ENCODE measurements at places on chromosomes 3 and 15.

GRCh38 chr3:68458581-68458980 is 473.8 kb downstream of the TAFA4 start:
- no peak for DNase-seq

GRCh38 chr3:34360713-34361112 is 562.3 kb downstream of the PDCD6IP start:
- no peak for DNase-seq

DNA sequence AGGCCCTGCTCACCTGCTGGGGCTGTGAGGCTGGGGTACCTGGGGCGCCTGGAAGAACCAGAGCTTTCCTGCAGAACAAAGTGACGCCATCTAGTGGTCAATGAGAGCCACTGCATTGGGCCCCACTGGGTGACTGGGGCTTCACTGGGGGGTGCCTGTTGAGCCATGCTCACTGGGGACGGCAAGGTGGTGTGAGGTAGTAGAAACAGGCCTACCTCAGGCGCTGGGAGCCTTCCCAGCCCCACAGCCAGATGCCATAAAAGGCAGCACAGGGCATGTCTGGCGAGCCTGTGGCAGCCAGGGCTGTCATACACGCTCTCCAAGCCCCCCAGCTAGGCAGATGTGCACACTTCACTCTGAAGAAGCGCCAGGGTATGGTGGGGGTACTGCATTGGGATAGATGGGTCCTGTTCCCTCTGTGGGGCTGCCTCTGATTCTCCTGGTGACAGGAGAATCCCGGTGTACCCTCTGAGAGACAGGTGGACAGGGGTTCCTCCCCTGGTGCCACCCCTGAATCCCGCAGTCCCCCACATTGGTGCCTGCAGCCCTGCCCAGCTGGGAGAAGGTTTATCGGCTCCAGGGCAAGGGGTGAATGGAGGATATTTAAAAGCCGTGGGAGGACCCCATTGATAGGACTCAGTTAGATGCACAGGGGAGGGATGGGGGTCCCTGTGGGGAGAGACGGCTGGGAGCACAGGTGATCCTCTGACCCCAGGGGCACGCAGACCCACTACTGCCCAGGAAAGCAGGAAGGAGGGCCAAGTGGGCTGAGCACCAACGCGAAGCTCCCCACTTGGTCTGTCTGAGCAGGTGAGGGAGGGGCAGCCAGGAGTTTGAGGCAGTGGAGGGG is 178.8 kb downstream of the NSMCE3 start:
- peak; percentile 35 for DNase-seq

DNA sequence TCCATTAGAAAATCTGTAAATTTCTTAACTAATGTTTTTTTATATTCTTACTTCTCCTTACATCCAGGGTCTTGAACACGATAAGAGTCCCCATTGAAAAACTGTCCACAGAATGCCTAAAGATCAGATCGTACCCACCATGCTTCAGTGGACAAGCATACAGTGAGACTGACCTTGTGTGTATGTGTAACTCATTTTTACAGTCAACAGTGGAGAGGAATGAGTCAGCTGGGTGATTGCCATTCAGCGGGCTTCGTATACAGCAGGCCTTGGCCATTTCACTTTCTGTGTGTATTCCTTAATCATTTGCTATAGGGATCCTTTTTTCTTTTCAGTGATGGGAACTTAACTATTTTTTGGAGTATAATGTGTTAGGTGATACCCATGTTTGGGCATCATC is 10.6 kb downstream of the PARP14 start:
- DNase-seq, result no peak

DNA sequence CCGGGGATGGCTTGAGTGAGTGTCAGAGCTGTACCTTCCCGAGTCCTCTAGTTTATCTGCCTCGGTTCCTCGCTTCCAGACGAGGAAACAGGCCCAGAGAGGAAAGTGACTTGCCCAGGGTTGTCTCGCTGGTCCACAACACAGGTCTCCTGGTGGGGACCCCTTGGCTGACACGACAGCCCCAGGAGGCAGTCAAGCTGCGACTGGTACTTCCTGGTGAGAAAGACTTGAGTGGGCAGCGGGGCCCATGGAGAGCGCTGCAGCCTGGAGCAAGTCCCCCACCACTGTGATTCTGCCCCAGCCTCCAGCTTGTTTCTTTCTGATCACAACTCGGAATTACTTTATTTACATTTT is 600 bp upstream of the CHRNA5 start:
- no peak for DNase-seq

- no peak for DNase-seq
Observed at GRCh38 chr15:68797599-68798345, 22.9 kb downstream of the ANP32A start.

DNA sequence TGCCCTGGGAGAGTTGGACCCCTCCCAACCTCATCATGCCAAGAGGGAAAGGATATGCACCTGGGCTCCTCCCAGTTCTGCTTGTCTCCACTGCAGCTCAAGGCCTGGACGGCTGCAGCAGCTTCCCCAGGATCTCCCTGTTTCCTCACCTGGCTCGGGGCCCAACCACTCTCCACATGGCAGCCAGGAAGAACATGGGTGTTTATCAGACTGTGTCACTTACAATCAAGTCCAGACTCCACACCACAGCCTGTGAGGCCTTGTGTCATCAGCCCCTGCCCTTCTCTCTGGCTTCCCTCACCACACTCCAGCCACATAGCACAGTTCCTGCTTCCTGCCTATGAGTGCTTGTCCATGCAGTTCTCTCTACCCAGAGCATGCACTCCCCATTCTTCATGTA is 534.4 kb downstream of the EPHB1 start:
- DNase-seq, result no peak

GRCh38 chr15:69391046-69391757 is 22.9 kb upstream of the KIF23 start:
- DNase-seq, result no peak

DNA sequence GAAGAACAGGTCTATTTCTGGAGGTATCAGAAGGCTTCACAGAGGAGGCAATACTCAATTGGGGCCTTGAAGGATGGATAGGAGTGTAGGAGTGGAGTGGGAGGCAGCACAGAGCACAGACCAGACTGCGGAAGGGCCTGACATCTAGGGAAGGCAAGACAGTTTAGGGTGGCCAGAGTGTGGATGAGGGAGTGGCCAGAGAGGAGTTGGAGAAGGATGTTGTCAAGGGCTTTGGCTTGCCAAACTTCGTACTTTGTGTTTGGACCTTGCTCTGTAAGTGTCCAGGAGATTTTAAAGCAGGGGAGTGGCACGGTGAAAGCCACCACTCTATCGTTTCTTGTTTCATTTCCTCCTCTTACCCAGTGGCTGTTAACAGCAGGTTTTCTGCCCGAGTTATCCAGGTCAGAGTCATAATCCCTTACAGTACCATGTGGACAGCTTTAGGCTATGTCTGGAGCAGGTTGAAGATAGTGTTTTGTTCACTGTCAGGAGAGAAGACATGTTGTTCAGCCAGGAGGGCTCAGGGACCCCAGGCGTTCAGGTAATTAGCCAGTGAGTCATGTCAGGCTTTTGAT is 12.3 kb downstream of the SMAD3 start:
- no peak for DNase-seq

- no peak for DNase-seq
Observed at GRCh38 chr3:10762611-10763247, 53.3 kb upstream of the SLC6A11 start.

- DNase-seq, result no peak
Observed at GRCh38 chr3:117355566-117355965, 646.0 kb downstream of the TUSC7 start.

DNA sequence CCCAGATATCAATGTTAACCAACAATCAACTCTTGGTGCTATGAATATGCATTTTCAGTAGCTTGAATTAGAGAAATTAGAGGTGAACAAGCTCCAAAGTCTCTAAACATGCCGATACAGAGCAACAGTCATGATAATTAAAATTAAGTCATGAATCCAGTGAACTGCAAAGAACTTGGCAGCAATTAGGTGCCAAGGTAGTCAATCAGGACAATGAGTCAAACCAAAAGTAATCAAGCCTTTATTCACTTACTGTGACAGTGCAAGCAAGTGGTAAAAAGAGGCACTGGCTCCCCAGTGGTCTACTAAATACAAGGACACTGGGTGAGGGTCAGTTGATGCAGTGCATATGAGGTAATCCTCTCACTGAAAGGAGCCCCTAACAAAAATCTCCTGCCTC is 1.8 kb downstream of the ZNF770 start:
- no peak for DNase-seq

DNA sequence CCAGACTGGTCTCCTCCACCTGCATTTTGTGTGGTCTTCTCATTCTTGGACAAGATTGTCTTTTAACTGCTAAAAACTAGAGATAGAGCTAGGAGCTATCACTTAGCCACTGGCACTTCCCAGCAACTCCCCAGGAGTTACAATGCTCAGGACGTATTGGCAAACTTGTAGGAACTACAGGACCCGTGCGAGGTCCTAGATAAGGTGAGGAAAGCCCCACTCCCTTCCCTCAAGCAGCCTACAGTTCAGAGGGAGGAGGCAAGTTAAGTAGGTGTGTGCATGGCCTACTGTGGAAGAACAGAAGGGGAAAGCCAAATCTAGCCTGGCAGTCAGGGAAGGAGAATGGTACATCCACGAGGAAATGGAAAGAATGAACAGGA is 504.7 kb upstream of the PROK2 start:
- no peak for DNase-seq

DNA sequence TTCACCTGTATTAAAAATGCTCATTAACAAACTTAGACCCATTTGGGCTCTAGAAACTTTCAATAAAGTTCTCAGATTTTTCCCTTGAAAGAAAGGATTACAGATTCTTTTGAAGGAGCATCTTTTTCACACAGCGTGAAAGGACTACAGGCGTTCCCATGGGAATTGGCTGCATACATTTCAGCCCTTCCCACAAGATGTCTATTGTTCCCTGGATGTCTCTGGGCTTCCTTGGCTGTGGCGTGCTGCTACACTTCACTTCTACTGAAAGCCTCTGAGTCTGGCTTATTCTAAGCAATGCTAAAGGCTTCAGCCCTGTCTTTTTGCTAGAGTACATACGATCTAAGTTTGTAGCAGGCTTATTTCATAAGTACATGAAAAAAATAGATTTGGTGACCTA is 1.4 kb downstream of the VEPH1 start:
- no peak for DNase-seq

DNA sequence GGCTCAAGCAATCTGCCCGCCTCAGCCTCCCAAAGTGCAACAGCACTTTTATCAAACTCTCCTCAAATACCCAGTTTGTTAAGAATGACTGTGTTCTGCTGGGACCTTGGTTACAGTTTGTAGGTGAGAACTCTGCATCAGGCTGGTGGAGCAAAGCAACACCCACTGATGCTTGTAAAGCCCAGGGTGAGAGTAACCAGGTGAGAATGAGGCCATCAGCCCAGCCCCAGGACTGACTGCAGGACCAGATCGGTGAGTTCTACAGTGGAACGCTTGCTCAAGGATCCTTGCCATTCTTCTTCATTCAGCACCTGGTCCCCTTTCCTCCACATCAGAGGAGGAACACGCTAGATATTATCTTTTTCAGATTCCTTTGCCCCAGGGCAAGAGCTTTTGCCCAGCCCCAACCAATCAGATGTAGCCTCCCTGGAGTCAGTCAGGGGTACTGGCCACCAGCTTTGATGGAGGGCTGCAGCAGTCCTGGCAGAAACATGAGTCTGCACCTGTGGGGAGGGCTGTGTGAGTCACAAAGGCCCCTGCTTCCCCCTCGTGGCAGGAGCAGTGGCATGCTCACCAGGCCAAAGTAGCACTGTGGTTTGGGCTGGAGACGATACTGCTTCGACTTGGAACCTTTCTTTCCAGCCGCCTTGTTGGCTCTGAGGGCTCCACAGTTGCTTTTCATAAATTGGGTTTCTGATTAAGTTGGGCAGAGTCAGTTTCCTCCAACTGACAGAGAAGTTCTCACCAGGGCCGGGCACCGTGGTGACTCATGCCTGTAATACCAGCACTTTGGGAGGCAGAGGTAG is 3.5 kb upstream of the SHISA5 start:
- DNase-seq, result peak; percentile 82

DNA sequence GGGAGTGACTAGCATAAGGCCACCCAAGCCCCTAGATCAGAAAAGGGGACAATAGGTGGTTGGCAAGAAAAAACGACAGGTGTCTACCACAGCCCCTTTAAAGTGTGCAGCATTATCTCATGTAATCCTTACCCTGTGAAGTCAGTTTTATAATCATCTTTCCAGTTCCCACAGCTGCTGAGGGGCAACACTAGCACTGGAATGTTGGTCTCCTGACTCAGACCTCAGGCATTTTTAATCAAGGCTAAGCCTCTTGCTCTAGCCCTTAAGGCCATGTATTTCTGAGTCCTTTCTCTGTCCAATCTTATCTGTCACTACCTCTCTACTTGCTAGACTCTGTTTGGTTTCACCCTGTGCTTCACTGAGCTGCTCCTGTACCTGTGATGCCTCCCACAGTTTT is 171.7 kb downstream of the TLE3 start:
- no peak for DNase-seq

Measured in CD4-positive, alpha-beta T cell treated with Interleukin-1 beta for 1 hour (primary cell).